Foreskin keratinocyte (primary cell): ENCODE measurements at places on chromosomes 4 and X.

- no peak for DNase-seq
These were observed 116.1 kb downstream of the AMMECR1 start for GRCh38 chrX:110201799-110202198.

- no peak for DNase-seq
These were observed 291.3 kb upstream of the TRAM1L1 start for GRCh38 chr4:117376692-117377091.

DNA sequence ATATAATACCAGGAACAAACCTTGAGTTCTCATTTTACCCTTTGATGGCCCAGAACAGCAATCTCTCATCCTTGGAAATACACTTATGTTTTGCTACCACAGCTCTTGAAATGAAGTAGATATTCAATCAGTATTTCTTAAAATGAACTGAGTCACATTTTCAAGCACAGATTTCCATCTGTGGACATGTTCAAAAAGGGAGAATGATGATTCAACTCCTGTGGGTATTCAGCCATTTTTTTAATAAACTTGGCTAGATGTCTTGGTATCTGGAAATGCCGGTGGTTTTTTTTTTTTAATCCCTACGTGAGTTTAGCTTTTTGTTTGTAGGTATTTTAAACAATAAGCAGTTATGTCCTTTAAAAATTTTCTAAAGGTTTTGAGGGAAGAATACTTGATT lies 64.2 kb upstream of the TRPC5OS start:
- DNase-seq, result no peak

- DNase-seq, result no peak
These were observed 3.1 kb downstream of the PI4K2B start for GRCh38 chr4:25236971-25237370.
